ENCODE measurements at places on chromosomes 1 and 21.

- no peak for DNase-seq
Observed at GRCh38 chr1:205398586-205398985, 23.3 kb downstream of the LEMD1 start.

GRCh38 chr1:8925406-8925805 lies 20.3 kb upstream of the CA6 start:
- DNase-seq, result no peak

DNA sequence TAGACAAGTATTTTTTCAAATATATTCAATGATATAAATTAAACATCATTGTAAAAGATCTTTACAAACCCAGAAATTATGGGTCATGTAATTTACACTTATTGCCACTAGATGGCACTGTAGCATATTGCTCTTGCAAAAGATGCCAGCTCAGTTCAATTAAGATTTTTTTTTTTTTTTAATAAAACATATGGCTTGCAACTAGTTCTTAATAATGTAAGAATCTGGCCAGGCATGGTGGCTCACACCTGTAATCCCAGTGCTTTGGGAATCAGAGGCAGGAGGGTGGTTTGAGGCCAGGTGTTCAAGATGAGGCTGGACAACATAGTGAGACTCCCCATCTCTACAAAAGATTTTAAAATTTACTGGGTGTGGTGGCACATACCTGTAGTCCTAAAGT lies 49.4 kb upstream of the DESI2 start:
- no peak for DNase-seq

GRCh38 chr1:158353303-158354075 lies at the start of gene CD1E:
Gene CD1E (plus strand): TSS chr1:158353894. CDS start chr1:158353989, 95 bp downstream.
- peak; percentile 50 for DNase-seq

GRCh38 chr1:89065079-89065868 lies at the start of gene GBP1:
Gene GBP1 (minus strand): TSS chr1:89065208. CDS start chr1:89063234, 1,974 bp downstream.
- DNase-seq, result no peak

DNA sequence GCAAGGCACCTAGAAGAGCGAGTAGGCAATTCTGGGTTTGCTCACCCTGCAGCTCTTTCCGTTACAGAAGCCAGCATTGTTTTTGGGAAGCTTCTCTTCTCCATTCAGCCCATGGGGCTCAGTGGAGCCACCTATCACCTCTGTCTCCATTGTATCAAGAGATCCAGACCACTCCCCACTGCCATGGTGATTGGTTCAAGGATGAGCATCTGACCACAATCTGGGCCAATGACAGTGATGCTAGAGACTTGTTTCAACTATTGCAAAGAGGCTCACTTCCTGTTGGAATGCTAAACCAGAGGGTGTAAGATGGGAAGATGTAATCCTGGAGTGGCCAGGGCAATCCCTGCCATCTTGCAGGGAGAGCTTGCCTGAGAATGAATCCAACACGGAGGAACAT lies 6.6 kb downstream of the SPATA21 start:
- DNase-seq, result no peak

DNA sequence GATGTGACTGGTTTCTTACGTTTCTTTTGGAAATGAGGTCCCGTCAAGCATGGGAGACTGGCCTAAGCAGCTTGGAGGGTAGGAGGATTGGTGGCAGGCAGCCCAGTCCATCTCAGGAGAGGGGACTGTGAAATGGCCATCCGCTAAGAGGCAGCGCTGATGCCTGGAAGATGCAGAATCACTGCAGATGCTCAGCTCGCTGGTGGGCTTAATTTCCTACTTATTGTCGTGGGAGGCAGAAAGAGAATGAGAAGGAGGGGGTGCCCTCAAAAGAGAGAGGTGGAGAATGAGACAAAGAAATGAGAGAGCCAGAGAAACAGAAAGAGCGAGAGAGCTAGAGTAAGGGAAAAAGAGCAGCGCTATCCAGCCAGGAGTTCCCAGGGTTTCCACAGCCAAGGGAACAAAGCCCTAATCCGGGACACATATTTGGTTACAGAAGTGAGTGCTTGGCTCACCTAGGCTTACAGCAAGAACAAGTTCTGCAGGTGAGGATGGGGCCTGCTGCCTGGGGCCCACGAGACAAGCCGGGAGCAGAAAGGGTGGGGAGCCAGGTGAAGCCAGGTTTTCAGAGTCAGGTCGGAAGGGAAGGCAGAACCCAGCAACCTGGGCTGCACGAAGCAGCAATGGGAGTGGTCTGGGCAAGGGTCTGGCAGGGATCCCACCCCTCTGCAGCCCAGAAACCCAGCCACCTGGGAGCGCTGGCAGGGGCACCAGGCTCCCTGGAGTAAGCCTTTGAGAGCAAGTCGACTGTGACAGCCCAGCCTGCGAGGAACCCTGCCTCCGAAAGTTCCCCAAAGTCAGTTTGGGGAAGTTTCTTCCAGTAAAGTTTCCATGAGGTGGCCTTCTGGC lies 5.8 kb downstream of the ECE1 start:
- peak; percentile 58 for DNase-seq

DNA sequence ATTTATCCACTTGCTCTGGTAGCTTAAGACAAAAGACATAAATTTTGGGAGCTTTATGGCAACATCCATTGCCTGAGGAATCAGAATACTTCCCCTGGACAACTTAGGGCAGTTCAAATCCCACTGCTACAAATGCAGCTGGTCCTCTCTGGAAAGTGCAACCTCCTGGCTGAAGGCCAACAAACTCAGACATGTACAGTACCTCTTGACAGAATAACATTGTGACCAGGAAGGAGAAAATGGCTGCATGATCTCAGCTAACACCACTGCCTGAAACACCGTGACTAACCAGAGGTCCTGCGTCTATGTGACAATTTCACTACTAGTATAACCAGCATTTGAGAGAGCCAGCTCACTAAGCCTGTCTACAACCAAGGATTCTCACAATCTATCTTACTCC lies 218.9 kb downstream of the CRB1 start:
- DNase-seq, result no peak

GRCh38 chr1:44613941-44614340 lies 60.3 kb downstream of the TMEM53 start:
- DNase-seq, result no peak

GRCh38 chr1:232316864-232317263 lies 313.1 kb downstream of the SIPA1L2 start:
- no peak for DNase-seq

GRCh38 chr1:225851805-225852204 lies 30.4 kb downstream of the TMEM63A start:
- peak; percentile 63 for DNase-seq

GRCh38 chr1:211192227-211192626 lies 58.3 kb upstream of the KCNH1 start:
- DNase-seq, result no peak

DNA sequence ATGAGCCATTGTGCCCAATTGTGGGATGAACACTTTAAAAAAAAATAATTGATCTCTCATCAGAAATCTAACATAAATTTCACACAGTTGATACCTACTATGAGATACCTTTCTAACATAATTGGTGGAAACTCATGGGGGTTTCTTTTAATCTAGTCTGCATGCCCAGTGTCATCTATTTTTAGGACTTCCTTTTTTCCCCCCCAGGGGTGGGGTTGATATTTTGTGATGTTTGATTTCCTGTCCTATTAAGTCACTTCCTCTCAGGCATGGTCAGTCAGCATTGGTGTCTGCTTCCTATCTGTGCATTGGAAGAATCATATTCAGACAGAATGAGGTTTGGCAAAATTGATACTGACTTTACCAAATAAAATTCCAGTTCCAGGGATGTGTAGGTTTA lies 21.5 kb downstream of the NFYC start:
- peak; percentile 71 for DNase-seq

- DNase-seq, result no peak
Observed at GRCh38 chr1:61457526-61458040, 267.4 kb downstream of the TM2D1 start.

- DNase-seq, result no peak
Observed at GRCh38 chr1:240579511-240579910, 32.4 kb downstream of the GREM2 start.

- DNase-seq, result no peak
Observed at GRCh38 chr1:24266398-24266941, 52.7 kb upstream of the GRHL3 start.

- DNase-seq, result no peak
Observed at GRCh38 chr1:184532199-184532598, 145.4 kb downstream of the C1orf21 start.

- DNase-seq, result no peak
Observed at GRCh38 chr1:38586993-38587646, 272.5 kb downstream of the RRAGC start.

DNA sequence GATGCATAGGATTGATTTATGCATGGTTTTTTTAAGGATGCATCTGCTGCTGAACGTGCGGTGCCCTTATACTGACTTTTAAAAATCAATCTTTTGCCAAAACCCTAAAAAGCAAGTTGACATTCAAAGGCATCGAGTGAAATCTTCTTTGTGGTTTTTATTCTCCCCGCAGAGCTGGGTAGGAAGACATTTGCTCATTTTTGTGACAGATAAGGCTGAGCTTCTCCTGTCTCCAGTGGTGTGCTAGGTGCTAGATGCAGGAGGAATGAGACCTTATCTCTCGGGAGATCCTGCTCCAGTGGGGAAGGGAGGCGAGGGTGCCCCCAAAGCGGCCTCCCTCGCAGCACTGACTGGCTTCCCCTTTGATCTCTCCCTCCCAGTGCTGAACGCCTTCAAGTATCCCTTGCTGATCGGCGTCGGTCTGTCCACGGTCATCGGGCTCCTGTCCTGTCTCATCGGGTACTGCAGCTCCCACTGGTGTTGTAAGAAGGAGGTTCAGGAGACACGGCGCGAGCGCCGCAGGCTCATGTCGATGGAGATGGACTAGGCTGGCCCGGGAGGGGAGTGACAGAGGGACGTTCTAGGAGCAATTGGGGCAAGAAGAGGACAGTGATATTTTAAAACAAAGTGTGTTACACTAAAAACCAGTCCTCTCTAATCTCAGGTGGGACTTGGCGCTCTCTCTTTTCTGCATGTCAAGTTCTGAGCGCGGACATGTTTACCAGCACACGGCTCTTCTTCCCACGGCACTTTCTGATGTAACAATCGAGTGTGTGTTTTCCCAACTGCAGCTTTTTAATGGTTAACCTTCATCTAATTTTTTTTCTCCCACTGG lies 14.9 kb upstream of the CD101 start:
- DNase-seq, result no peak

DNA sequence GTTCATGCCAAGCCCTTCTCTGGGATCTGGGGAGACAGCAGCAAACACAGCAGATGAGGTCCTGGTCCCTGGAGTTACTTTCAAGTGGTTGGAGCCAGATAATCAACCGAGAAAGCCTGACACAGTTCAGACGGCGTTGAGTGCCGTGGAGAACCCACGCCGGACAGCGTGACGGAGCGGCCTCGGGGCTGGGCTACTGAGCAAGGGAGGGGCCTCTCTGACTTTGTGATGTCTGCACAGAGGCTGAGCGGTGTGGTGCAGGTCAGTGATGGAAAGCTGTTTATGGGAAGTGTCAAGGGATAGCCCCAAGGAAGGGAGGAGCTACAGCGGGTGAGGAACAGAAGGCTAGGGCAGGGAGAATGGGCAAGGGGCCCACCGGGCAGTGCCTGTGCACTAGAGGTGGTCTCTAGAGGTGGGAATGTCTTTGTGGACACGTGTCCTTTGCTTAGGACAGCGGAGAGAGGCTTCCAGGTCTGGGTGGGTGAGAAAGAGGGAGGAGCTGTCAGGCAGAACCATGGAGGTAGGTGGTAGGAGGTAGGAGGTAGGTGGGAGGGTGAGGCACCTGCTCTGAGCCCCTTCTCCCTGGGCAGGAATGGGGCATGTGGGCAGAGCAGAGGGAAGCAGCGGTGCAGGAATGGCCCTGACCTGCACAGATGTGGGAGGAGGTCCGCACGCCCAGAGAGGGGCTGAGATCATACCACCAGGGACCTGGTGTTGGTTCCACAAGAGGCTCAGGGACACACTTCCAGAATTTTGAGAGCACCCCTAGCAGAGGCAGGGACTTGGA lies 62.8 kb downstream of the RUNX3 start:
- no peak for DNase-seq

GRCh38 chr1:48661726-48662463 lies 114.8 kb downstream of the BEND5 start:
- peak; percentile 75 for DNase-seq

GRCh38 chr1:194342484-194343262 lies 1156.3 kb upstream of the B3GALT2 start:
- no peak for DNase-seq

DNA sequence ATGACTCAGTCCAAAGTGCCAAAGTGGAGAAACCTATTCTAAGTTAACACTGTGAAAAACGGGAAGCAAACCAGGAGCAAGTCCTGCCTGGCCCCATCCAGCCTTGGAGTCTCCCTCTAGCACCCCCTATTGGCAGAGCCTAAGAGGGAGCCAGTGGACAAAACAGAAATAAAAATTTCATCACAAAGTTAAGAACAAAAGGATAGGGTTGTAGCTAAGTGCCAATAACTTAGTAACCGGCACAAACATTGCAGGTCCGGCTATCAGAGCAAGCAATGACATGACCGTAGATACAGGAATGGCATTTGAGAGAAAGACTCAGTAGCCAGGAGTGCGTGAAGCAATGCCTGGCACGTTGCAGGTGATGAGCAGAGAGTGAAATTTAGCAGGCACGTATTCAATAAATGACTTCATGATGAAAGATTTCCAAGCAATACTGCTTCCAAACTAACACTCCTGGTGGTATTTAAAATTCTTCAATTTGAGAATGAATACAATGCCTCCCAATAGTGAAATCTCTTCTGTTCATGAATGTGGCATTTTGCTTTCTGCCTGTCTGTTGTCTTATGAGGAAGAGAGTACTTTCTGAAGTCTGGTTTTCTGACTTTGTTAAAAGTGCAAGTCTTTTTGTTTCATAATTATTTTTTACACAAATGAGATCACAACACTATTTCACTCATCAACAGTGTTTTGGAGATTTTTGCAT lies 391.0 kb downstream of the OMA1 start:
- peak; percentile 0 for DNase-seq

GRCh38 chr1:151945725-151946722 lies 36.7 kb upstream of the THEM4 start:
- DNase-seq, result peak; percentile 87

GRCh38 chr1:21882721-21883415 lies 54.2 kb downstream of the HSPG2 start:
- peak; percentile 38 for DNase-seq

GRCh38 chr21:33008333-33009051 lies 17.2 kb upstream of the OLIG2 start:
- DNase-seq, result no peak

Measured in HL-60 (cell line).